ENCODE measurements at places on chromosomes 11 and 22.

- DNase-seq, result peak; percentile 28
Observed at GRCh38 chr11:12800032-12800671, 125.9 kb downstream of the TEAD1 start.

DNA sequence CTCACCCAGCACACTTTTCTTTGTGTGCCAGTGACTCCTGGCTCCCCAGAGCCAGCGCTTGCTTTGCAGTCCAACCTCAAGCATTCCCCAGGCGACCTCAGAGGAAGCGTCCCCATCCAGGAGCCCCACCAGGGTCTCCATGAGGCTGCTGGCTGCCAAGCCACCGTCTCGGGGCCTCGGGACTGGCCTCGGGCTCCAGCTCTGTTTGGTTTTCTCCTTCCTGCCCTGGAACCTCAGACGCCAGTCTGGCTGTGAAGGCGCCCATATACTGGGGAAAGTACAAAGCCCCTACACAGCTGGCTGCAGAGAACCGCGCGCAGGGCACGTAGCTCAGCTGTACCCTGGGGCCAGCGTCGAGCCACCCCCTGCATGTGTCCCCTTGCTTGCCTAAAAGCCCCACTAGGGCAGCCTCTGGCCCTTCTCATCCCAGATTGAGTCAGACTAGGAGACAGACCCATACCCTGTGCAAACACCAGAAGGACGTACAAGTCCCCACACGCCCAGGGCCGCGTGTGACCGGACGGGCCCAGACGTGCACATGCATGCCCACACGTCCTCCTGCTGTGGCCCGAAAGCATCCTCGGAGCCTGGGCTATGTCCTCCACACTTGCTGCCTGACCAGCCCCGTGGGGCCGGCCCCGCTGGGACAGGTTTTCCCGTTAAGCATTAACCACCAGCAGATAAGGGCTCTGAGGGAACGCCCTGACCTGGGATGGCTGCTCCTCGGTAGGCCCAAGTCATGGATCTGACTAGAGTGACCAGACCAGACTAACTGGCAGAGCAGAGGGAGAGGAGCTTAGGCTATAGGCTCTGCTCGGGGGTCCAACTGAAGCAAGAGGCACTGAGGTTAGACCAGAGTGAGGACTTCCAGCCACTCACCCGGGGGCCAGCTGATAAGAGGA lies 4.2 kb upstream of the SYT8 start:
- DNase-seq, result peak; percentile 98

- DNase-seq, result no peak
Observed at GRCh38 chr11:113193946-113194345, 120.4 kb upstream of the TTC12 start.

GRCh38 chr11:4459500-4459899 lies 10.4 kb downstream of the OR52K2 start:
- no peak for DNase-seq

- no peak for DNase-seq
Observed at GRCh38 chr11:97419729-97420128, 1029.9 kb downstream of the JRKL start.

GRCh38 chr11:70108250-70108649 lies 30.1 kb downstream of the ANO1 start:
- DNase-seq, result no peak

GRCh38 chr11:18720808-18721560 lies 5.0 kb downstream of the IGSF22 start:
- DNase-seq, result peak; percentile 64

GRCh38 chr11:123487157-123487744 lies 57.2 kb downstream of the GRAMD1B start:
- no peak for DNase-seq

- no peak for DNase-seq
Observed at GRCh38 chr11:2272228-2272945, 2.0 kb upstream of the ASCL2 start.

DNA sequence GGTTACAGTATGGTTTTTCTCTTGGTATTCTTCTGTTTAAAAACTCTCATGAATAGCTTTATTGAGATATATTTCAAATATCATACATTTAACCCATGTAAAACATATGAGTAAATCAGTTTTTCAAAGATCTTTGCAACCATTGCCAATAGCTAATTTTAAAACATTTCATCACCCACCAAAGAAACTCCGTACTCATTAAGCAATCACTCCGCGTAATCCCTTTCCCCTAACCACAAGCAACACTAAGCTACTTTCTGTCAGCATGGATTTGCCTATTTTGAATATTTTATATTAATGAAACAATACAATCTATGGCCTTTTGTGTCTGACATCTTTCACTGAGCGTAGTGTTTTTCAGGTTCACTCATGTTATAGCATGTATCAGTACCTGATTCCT lies 697.9 kb upstream of the ANO5 start:
- no peak for DNase-seq

GRCh38 chr11:87529486-87529885 lies 491.8 kb downstream of the TMEM135 start:
- no peak for DNase-seq

DNA sequence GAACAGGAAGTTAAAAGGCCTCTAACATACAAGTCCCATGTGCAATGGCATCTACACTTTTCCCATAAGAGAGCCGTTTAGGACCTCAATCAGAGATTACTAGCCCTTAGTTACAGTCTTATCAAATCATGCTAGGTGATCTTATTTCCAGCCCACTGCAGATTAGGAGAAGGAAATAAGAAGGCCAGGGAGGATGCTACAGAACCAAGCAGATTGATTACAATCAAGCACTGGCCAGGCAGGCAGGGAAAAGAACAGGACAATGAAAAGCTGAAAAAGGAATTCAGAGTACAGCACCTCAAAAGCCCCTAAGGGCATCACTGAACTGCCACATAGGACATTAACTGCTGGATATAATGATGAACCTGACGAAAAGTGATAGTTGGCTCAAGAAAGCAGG lies 73.0 kb downstream of the CLPB start:
- no peak for DNase-seq

All from HuH-7 (cell line).